ENCODE measurements at places on chromosomes 7 and 10.

- no peak for DNase-seq
Observed at GRCh38 chr7:40498924-40499510, 364.2 kb downstream of the SUGCT start.

DNA sequence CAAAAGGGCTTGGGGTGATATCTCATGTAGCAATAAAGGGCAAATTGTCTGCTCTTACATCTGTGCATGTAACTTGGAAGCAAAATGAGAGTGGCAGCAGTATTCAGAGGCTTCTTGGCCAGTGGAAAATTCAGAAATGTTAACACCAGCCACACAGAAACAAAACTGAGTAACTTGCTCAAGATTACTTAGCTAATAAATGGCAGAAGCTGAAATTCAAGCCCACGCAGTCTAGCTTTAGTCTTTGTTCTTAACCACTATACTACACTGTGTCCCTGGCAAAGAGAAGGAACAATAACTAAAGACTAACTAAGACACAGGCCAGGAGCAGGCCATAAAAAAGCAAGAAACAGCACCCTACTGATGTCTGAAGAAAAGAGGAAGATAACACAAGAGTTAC lies 185.9 kb upstream of the ASAH2 start:
- no peak for DNase-seq

GRCh38 chr10:24793648-24794379 lies 70.1 kb upstream of the ARHGAP21 start:
- DNase-seq, result no peak

DNA sequence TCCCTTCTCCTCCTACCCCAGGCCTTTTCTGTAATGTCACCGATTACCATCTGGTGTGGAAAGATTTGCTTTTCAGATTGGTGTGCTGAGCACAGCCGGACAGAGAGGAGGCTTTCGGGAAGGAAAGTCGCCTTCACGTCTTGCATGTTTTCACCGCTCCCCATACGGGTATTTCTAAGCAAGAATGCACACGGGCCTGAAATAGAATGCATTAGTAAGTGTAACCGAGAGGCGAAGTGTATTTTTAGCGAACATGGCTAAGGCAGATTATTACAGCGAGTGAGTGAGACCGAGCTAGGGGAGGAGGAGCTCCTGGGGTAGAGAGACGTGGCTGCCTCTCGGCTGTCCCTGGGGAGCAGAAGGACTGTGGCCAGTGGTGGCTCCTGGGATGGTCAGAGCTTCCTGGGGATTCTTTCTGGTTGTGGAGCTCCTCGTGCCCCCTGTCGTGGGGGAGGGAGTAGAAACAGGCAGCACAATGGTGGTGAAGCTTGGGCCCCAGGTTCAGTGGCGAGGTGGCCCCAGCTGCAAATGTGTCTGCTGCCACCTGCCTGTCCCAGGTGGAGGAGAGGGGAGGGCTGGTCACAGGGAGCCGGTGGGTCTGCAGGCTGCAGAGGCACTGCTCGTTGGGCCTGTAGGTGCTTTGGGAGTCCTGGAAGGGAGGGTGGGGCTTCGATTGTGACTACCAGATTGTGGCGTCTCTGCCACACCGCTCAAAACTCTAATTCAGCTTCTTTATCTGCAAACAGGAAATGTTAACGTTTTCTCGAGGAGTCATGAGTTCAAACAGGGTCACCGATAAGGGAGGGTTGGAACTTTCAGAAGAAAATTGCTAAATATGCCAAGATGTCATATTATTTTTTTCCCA lies 135.8 kb downstream of the CAMK1D start:
- DNase-seq, result peak; percentile 51

DNA sequence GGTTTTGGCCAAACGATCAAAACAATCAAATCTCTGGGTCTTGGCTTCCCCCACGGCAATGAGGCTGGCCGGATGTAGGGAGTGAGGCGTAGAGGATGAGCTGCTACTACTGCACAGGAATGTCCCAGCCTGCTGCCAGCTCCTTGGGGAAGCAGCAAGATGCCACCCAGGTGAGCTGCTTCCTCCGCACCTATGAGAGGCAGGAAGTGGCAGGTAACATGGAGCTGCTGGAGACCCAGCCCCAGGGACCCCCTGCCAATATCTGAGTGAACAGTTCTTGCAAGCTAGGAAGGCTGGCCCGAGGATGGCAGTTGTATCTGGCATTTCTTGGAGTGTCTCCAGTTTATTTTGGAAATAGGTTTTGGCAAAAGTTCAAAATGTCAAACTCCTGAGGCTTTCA lies 413.5 kb downstream of the DNAJB6 start:
- DNase-seq, result no peak

- DNase-seq, result peak; percentile 59
Observed at GRCh38 chr7:130150587-130150986, 54.6 kb downstream of the TMEM209 start.

- DNase-seq, result no peak
Observed at GRCh38 chr10:120689777-120690529, 161.2 kb upstream of the WDR11 start.

DNA sequence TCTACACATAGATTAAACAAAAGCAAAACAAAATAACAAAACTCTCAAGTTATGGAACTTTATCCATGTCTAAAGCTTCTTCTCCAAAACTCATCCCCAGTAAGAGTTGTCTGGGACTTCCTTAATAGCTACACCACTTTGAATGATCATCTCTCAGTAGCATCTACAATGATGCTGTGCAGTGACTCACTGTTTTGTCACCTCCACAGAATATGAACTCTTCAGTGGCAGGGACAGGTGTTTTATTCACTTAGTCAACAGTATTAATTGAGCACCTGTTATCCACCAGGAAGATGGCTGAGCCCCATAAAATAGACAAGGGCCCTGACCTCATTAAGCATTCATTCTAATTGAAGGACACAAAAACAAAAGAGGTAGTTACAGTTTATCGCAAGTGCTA lies 350.7 kb downstream of the ELMO1 start:
- DNase-seq, result no peak

- DNase-seq, result no peak
Observed at GRCh38 chr10:110615057-110615747, 28.9 kb upstream of the RBM20 start.

GRCh38 chr7:156772725-156773124 lies 120.3 kb downstream of the LMBR1 start:
- DNase-seq, result no peak

GRCh38 chr7:30062587-30062986 lies 34.4 kb downstream of the PLEKHA8 start:
- DNase-seq, result no peak

GRCh38 chr10:6470894-6471618 lies 109.0 kb downstream of the PRKCQ start:
- no peak for DNase-seq

GRCh38 chr7:29337546-29338116 lies 143.1 kb downstream of the CHN2 start:
- DNase-seq, result no peak

- DNase-seq, result no peak
Observed at GRCh38 chr7:55272328-55272727, 92.8 kb upstream of the LANCL2 start.

DNA sequence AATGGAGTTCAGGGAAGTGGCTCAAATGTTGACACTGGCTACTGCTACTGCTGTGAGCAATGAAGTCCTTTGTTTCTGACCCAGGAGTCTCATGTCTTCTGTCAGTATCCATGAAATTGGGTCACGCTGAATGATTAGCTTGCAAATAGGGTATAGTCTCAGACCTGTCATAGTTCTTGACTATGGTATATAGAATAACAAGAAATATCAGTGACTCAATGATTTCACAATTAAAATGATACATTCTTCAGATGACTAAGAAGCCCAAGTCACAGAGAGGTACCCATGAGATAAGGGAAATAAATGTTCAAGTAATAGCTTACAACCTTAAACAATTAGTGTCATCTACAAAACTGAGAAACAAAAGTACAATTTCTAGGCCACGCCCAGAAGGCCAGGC lies 89.3 kb downstream of the LYZL2 start:
- DNase-seq, result no peak

DNA sequence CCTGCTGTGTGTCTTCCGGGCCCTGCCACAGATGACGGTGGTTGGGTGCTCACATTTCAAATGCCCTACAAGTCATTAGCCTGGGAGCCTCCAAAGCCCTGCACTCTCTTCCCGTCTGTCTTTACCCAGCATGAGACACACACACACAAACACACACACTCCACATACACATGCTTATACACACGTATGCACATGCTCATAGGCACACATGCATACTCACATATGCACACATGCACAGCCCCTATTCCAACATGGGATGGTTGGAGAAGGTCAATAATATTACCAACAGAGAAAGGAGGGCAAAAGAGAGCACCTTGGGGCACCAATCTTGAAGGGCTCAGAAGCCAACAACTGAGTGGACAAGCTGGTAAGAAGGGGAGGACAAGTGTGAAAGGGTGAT lies 19.0 kb downstream of the SUN3 start:
- no peak for DNase-seq

DNA sequence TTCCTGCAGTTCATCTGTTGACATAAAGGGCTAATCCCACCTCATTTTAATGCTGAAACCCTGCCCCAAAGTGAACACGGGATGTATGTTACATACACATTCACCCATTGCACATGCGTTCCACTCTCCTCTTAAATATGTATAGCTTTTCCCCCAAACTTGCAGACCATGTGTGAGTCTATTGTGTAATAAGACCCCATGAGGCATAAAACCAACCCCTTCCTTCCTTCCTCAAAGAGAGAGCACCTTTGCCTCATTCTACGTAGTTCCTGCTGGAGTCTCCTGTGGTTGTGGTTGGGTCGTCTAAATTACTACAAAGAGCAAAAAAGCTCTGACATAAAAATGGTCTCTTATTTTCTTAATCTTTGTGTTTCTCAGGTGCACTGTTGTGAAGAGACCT lies 345.7 kb upstream of the KLF6 start:
- DNase-seq, result no peak

DNA sequence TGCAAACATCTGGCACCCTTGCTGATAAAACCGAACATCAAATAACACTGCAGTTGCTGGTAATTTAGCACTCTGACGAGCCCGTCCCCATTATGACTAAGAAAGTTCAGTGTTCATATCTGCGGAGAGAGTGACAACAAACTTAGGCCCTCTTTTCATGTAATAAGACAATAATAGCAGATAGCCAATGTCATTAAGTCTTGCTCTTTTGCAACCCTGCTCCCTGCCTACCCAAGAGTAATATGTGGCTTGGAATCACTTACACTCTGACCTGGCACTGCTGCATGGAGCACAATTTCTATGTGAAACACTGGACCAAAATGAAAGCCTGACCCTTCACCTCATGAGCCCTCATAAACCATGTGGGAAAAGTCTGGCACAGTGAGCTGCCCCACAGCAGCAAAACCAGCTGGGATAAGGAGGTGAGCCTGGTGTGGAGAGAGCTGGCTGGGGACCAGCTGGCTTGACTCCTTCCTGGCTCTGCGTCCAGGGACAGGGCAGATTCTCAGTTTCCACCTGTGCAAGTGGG lies 86.5 kb downstream of the HIPK2 start:
- DNase-seq, result no peak

- no peak for DNase-seq
Observed at GRCh38 chr10:18368682-18369081, 228.5 kb downstream of the CACNB2 start.

- DNase-seq, result no peak
Observed at GRCh38 chr10:103901299-103901698, 16.7 kb downstream of the STN1 start.

DNA sequence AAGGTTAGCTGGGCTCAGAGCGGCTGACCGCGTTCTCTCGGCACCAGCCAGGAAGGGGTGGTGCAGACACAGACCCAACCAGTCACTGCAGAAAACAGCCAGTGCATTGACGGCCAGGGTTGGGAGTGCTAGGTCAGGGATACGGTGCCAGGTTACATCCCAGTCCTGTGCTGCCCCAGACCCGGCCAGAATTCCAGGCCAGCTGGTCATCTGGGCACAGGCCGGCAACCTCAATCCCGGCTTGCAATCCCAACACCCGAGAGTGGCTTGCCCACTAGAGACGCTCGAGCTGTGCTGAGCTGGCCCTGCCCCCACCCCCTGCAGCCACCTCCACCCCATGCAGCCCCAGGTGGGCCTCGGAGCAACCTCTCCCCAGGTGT lies 3.8 kb downstream of the PRAP1 start:
- no peak for DNase-seq

DNA sequence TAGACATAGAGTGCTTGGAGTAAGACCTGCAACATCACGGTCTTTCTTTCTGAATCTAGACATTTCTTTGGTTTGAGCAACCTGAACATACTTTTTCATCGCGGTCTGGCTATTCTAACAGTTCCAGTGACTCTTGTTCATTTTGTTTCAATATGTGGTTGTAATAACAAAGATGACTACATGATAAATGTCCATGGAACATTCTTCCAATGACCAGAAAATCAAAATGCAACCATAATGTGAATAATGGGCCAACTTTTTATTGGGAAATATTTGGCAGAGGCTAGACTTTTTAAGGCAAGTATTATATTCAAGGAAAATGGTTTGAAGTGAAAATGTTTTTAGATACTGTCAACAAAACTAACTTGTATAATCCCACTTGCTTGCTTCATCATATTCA lies 282.5 kb downstream of the INHBA start:
- DNase-seq, result no peak
